ENCODE measurements at places on chromosomes 7 and 10. TPM values are rescaled to one million over a fixed set of nuclear protein-coding genes. Genes with fewer than 3 reads are reported as not detected.

DNA sequence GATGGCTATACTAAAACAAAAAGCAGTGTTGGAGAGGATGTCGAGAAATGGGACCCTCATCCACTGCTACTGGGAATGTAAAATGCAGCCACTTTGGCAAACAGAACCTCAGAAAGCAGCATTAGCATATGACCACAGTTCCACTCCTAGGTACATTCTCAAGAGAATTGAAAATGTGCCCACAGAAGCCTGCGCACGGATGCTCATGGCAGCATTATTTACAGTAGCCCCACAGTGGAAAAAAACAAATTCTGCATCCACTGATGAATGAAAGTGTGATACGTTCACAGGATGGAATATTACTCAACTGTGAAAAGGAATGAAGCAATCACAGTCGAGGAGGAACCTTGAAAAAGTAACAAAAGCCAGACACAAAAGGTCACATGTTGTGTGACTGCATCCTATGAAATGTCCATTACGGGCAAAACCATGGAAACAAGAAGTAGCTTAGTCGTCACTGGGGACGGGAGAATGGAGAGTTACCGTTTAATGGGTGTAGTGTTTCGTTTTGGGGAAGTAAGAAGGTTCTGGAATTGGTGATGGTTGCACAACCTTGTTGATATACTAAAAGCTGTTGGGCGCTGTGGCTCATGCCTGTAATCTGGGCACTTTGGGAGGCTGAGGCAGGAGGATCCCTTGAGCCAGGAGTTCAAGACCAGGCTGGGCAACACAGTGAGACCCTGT, 2.5 kb upstream of the UPK3B start:
- DNase-seq, result no peak

DNA sequence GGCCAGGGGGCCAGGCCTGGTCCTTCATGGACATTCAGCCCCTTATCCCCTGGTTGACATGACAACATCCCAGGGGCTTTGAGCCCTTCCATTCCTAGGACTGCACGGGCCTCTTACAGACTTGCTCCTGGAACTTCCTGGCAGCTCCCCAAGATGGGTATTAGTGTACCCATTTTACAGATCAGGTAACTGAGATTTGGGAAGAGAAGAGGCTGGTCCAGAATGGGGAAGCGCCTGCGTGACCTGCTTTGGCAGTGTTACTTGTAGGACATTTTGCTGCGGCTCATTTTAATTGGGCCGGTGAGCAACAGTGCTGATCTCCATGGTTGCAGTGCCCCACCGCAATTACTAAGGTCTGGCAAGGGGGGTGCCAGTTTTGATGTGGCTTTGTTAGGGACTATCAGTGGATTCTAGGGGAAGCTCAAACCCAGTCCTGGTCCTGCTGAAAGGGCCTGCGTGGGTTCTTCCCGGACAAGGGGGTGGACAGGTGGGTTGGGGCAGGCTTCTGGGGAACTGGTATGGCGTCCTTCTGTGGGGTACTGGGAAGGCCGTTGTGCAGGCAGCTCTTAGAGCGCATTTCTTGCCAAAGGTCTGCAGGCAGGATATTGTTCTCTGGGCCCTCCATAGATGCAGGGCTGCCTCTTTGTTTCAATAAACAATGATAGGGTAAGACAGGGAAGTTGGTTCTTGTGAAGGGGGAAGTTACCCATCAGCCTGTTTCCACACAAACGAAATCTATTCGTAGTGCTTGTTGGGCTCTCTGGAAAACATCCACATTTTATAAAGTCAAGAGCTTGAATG, 137.6 kb downstream of the RGS10 start:
- DNase-seq, result no peak

GRCh38 chr10:113681533-113682470, 2.1 kb downstream of the CASP7 start:
- DNase-seq, result no peak

DNA sequence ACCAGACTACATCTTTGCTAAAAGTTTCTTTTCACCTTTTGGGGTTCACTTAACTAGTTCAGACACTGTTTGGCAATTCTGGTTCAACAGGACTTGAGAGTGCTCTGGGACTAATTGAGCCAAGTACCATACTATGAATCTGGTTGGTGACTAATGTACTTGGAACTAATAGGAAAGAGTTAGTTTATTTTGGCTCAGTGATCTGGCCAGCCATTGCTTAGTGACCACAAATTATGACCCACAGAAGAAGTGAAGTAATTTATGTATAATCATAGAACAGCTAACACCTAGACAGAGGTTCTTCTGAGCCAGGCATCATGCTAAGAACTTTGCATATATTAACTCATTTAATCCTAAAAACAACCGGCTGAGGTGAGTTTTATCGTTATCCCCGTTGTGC, 126.5 kb upstream of the JCAD start:
- DNase-seq, result peak; percentile 82

- DNase-seq, result peak; percentile 14
Measured at GRCh38 chr7:151276666-151277590, 28.4 kb upstream of the SMARCD3 start.

DNA sequence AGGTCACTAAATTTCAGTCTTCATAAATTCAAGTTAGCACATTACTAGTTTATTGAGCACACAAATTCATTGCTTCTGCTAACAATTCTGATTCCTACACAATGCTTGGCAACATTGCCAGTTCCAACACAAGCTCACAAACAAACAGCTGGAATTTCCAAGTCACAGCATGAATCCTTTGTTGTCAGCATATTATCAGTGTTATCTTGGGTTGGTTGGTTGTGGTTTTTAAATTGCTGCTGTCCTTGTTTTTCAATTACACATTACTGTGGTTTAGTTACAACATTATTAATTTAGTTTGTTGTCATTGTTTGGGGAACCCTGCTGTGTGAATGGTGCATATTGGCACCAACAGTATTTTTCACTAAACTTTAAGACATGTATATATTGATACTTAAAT, 86.0 kb upstream of the ARID5B start:
- DNase-seq, result no peak

DNA sequence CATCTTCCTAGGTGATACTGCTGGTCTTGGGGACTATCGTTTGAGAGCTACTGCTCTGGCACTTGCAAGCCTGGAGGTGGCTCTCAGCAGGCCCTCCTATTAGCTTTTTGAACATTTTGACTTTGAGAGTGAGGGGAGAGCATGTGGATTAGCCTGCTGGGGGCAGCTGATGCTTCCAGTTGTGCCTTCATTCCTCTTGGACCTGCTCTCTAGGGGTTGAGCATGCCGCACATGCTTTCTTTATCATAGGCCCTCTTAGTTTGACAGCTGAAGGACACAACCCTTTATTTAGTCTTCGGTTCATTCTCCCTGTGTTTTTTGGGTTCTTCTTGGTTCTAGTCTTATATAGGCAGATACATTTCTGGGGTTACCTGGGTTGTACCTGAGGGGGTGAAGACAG, 132.1 kb downstream of the GALNT17 start:
- no peak for DNase-seq

DNA sequence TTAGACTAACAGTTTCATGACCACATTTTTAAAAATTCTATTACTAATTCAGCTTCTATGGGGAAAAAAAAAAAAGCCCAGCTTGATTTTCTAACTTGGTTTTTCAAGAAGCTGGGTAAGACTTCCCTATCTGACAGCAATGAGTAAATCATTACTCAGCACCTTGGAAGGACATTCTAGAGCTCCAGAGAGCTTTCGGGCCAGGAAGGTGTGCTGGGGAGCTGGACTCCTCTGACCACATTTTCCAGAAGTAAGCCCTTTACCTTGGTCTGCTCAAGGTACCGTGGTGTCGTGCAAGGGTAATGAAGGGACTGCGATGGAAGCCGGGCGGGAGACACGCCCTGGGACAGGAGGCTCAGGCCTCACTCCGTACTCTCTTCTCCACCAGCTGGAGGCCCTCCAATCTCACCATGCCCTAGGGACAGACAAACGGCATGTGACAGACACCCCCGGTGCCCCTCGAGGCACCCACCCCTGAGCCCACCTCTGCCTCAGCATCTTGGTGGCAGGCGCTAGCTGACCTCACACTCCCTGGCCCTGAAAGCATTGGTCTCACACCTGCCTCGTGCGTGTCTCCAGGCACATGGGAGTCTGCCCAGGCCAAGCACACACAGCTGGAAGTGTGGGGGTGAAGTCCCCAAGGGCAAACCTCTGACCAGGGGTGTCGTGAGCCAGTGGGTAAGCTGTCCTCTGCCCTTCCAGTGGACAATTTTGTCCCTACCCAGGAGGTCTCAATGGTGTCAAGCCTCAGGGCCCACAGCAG, 152.1 kb downstream of the OAT start:
- no peak for DNase-seq

DNA sequence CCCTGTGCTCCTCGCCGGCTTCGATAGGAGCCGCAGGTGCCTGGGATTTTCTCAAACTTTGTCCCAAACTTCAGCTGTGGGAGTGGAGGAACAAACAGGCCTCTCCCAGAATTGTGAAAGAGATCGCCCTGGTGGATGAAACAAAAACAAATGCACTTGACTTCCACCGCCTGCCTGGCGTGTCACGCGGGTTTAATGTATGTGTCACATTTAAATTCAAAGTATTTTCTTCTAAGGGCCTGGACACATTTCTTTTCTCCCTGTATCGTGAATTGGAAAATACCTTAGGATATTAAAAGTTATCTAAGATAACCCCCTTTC, 694 bp upstream of the WASL start:
- no peak for DNase-seq

- DNase-seq, result peak; percentile 51
Measured at GRCh38 chr7:108459922-108460551, 3.8 kb upstream of the NRCAM start.

- DNase-seq, result no peak
Measured at GRCh38 chr7:153675131-153675530, 377.1 kb upstream of the DPP6 start.

PRTFDC1 gene
- total RNA-seq, result 9.8 TPM

FGFBP3 gene
- 1.2 TPM for total RNA-seq

SLIT1 gene
- 0.03 TPM for total RNA-seq

SFTPA1 gene
- total RNA-seq, result not detected

NKX1-2 gene
- total RNA-seq, result not detected

AKR1D1 gene
- total RNA-seq, result not detected
